Effector CD4-positive, alpha-beta T cell (primary cell): ENCODE measurements at places on chromosomes 6 and 20.

DNA sequence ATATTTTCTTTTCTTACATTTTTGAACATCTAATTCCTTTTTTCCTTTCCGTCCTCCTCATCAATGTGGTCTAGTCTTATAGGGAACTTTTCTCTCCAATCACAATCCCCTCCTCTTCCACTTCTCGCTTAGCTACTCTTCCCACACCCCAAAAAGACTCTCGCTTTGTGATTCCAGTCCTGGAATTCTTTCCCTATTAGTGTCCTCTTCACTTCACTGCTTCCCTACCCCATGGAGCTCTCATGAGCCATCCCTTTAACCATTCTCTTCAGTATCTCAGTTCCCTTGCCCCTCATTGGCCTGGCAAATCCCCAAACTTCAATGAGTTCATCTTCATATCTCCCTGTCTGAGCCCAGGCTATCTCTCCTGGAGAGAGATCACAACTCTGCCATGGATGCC lies 55.3 kb upstream of the CEP85L start:
- DNase-seq = no peak

DNA sequence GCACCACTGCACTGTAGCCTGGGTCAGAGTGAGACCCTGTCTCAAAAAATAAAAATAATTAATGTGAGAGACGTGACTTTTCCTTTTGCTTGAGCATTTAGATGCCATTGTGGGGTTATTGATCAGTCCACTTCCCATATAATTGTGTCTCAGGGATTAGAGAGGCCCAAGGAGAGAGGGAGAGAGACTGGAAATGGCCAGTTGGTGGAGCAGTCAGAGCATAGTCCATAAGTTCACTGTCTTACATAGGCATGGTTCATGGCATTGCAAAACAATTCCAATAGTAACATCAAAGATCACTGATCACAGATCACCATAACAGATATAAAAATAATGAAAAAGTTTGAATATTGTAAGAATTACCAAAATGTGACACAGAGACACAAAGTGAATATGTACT lies 15.2 kb upstream of the SDHAF4 start:
- DNase-seq = no peak

- DNase-seq = no peak
Observed at GRCh38 chr6:125984311-125984710, 2.0 kb upstream of the TRMT11 start.

DNA sequence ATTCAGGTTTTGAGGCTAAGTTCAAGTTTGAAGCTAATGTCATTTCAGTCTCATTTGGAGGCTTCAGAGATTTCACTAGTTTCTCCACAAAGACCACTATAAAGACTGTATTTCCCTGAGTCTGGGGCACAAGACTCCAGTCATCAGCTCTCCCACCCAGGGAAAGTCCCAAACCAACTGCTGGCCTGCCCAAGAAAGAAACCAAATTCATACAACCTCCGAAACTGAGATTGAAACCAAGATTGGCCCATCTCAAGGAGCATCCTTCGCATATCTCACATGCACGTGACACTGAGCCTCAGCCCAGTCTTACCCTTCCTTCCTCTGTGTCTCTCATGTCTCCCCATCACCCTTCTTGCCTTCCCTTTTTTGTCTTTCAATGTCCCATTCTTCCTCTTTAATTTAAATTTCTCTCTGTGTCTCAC lies 3.5 kb upstream of the LTA start:
- peak; percentile 72 for DNase-seq

- no peak for DNase-seq
Observed at GRCh38 chr6:82032444-82032843, 215.1 kb downstream of the IBTK start.
